ENCODE measurements at places on chromosomes 3 and 15. TPM values are rescaled to one million over a fixed set of nuclear protein-coding genes. Genes with fewer than 3 reads are reported as not detected.

The PLCH1 gene
- total RNA-seq: 0.33 TPM

The LYZL4 gene
- not detected for total RNA-seq

The DUOXA2 gene
- total RNA-seq: not detected

The CERS3 gene
- not detected for total RNA-seq

The PLA2G4E gene
- total RNA-seq: not detected

The PRICKLE2 gene
- total RNA-seq: 3.8 TPM

The CLDN1 gene
- 1.3 TPM for total RNA-seq

The PLSCR5 gene
- total RNA-seq: not detected

The TM4SF4 gene
- total RNA-seq: not detected

The SI gene
- total RNA-seq: not detected

The RAF1 gene
- total RNA-seq: 73.8 TPM

The GUCA1C gene
- not detected for total RNA-seq

The SORD gene
- total RNA-seq: 21.2 TPM

The PTX3 gene
- 395 TPM for total RNA-seq

The ELL3 gene
- 1.5 TPM for total RNA-seq

The NCKIPSD gene
- 9.6 TPM for total RNA-seq

The CD200R1 gene
- total RNA-seq: not detected

The TASOR gene
- 56.6 TPM for total RNA-seq

The ITIH4 gene
- 0.96 TPM for total RNA-seq

The SH3GL3 gene
- not detected for total RNA-seq

The MEIS2 gene
- 10.1 TPM for total RNA-seq

The PLS1 gene
- 1.3 TPM for total RNA-seq

The MYZAP gene
- total RNA-seq: 14.4 TPM

The FETUB gene
- total RNA-seq: not detected

The ATP1B3 gene
- 109 TPM for total RNA-seq

The SPINK8 gene
- not detected for total RNA-seq

The FSD2 gene
- total RNA-seq: not detected

The MYL3 gene
- not detected for total RNA-seq

The RTP4 gene
- 2.0 TPM for total RNA-seq

The SAXO2 gene
- total RNA-seq: 1.8 TPM

The CCDC54 gene
- total RNA-seq: not detected

The LXN gene
- total RNA-seq: 72.1 TPM

The PAK6 gene
- total RNA-seq: not detected

The KLHL40 gene
- total RNA-seq: not detected

The SLC24A1 gene
- total RNA-seq: 9.2 TPM

The RETNLB gene
- total RNA-seq: not detected

The SLC22A13 gene
- total RNA-seq: under 0.01 TPM

The GOLGA8S gene
- total RNA-seq: not detected

The SAMD7 gene
- not detected for total RNA-seq

The NR2F2 gene
- 36.9 TPM for total RNA-seq

The ALDH1A2 gene
- 39.8 TPM for total RNA-seq

The GPR156 gene
- 0.10 TPM for total RNA-seq

The MED12L gene
- total RNA-seq: 0.65 TPM

The SLC22A14 gene
- 0.10 TPM for total RNA-seq

The DCLK3 gene
- total RNA-seq: not detected

The PDIA3 gene
- total RNA-seq: 192 TPM

The REC114 gene
- total RNA-seq: not detected

The DOCK3 gene
- 0.19 TPM for total RNA-seq

The FSTL1 gene
- total RNA-seq: 666 TPM

The LIPC gene
- total RNA-seq: not detected

The RBMS3 gene
- total RNA-seq: 49.6 TPM

Measured in vein endothelial cell (primary cell).